Endodermal cell (in vitro differentiated cells): ENCODE measurements at places on chromosomes 6 and 20. TPM values are rescaled to one million over a fixed set of nuclear protein-coding genes. Genes with fewer than 3 reads are reported as not detected.

The PRL gene
- total RNA-seq = not detected in 3 replicates

The SH3BGRL2 gene
- total RNA-seq = 23.0 and 24.3 TPM in 2 replicates

The PLCB1 gene
- 16.5 and 19.5 TPM in 2 replicates for total RNA-seq

The PTCRA gene
- total RNA-seq = not detected in 3 replicates

The LHFPL5 gene
- not detected in 3 replicates for total RNA-seq

The F13A1 gene
- total RNA-seq = 1.3 and 2.0 TPM in 2 replicates

DNA sequence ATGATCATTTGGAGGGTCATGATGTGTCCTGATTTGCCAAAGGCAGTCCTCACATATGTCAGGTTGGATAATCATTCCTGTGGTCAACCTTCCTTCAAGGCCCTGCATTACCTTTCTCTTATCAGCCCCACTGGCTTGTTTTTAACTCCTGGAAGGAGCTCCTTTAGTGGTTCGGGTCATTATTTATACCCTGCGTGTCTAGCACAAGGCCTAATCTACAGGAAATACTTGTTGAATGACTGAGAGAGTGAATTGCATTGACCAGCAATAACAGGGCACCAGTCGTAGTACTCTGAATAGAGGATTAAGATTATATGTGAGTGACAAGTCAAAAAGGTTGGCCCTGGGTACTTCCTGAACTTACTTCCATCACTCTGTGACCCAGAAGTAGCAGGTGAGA, 4.5 kb downstream of the HIVEP2 start:
- no peak for DNase-seq
- no peak overlapping the region for H3K4me3 ChIP-seq
- H3K27me3 ChIP-seq = peaks cover 17% of the 10 kb centered on the region

GRCh38 chr20:49684335-49684997, 29.2 kb downstream of the B4GALT5 start:
- H3K27me3 ChIP-seq = no peaks in the 10 kb centered on the region
- H3K36me3 ChIP-seq = no peaks in the 10 kb centered on the region
- H3K4me3 ChIP-seq = no peak overlapping the region
- H3K4me1 ChIP-seq = peaks cover 31% of the 10 kb centered on the region
- no peak overlapping the region for H3K27ac ChIP-seq
- DNase-seq = no peak

GRCh38 chr20:22525821-22526220, 58.6 kb downstream of the FOXA2 start:
- H3K27ac ChIP-seq = no peak overlapping the region
- no peak overlapping the region for H3K4me3 ChIP-seq
- DNase-seq = no peak
- no peaks in the 10 kb centered on the region for H3K36me3 ChIP-seq

DNA sequence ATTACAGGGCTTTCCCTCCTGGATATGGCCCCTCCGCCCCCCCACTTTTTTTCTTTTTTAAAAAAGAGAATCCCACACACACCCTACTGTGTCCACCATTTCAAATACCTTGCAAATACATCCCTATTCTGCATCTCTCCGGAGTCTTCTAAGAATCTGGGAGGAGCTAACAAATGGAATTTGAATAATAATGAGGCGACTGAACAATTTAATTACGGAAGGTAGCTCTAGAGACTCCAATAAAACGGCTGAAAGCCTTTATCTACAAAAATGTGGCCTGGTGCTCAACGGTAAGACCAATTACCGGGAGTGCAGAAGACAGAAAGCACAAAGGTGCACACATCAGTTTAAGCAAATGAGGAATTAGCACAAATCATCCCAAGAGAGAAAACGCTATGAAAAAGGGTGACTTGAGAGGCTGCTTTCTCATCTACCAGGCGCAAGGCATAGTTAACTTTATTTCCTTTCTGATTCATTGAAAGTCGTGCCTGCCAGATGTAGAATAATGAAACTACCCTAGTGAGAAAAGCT, 1.8 kb downstream of the RRAGD start:
- DNase-seq = no peak
- H3K27ac ChIP-seq = no peak overlapping the region
- peaks cover 100% of the 10 kb centered on the region for H3K27me3 ChIP-seq
- no peaks in the 10 kb centered on the region for H3K4me1 ChIP-seq

- H3K4me3 ChIP-seq = no peak overlapping the region
- H3K4me1 ChIP-seq = no peaks in the 10 kb centered on the region
- no peaks in the 10 kb centered on the region for H3K27me3 ChIP-seq
- H3K27ac ChIP-seq = no peak overlapping the region
- H3K36me3 ChIP-seq = no peaks in the 10 kb centered on the region
Observed at GRCh38 chr6:130744576-130745366, 82.4 kb upstream of the SMLR1 start.

DNA sequence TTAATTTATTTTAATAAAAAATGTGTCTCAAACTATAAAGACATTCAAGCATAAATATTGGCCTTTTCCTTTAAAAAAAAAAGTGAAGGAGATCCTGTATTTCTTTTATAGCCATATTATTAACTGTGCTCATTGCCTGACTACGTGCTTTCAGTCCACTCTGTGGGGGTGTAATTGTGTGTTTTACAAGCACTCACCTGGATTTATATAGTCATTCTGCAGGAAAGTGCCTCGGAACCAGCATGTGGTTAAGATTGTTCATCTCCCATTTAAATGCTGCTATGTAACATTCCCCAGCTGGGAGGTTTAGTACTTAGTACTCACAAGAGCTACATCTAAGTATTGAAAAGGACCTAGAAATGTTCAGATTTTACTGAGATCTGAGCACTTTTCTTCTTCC, 47.9 kb upstream of the SLC22A16 start:
- H3K4me1 ChIP-seq = no peaks in the 10 kb centered on the region
- no peak overlapping the region for H3K27ac ChIP-seq
- no peaks in the 10 kb centered on the region for H3K27me3 ChIP-seq
- no peak for DNase-seq
- no peak overlapping the region for H3K4me3 ChIP-seq

GRCh38 chr20:5843054-5843592, 92.9 kb downstream of the SHLD1 start:
- H3K4me3 ChIP-seq = no peak overlapping the region
- no peaks in the 10 kb centered on the region for H3K36me3 ChIP-seq
- no peak for DNase-seq
- no peaks in the 10 kb centered on the region for H3K27me3 ChIP-seq
